Stimulated activated CD8-positive, alpha-beta memory T cell treated with anti-CD3 and anti-CD28 coated beads, Interleukin-7, amount 100 ng/mL, for 1 hour (primary cell): ENCODE measurements at places on chromosomes 7 and 10.

GRCh38 chr10:905503-905902 lies 26.0 kb downstream of the LARP4B start:
- DNase-seq, result no peak

DNA sequence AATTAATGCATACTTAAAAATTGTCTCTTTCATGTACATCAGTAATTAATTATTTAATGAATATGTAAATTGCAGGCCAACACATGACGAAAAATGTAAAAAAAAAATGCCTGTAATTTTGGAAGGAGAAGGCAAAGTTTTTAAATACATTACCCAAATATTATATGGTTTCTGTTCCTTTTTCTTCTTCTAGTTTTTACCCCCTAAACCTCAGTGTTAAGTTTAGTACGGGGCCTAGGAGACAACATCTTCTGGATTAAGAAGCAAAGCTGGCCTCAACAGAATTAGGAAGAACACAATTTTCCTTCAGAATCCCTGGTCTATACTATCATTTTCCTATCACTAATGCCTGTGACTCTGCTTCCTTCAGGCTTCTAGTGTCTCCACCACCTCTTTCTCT lies 459.3 kb upstream of the NRP1 start:
- no peak for DNase-seq

GRCh38 chr10:31820778-31821369 lies 107.8 kb downstream of the ARHGAP12 start:
- no peak for DNase-seq

DNA sequence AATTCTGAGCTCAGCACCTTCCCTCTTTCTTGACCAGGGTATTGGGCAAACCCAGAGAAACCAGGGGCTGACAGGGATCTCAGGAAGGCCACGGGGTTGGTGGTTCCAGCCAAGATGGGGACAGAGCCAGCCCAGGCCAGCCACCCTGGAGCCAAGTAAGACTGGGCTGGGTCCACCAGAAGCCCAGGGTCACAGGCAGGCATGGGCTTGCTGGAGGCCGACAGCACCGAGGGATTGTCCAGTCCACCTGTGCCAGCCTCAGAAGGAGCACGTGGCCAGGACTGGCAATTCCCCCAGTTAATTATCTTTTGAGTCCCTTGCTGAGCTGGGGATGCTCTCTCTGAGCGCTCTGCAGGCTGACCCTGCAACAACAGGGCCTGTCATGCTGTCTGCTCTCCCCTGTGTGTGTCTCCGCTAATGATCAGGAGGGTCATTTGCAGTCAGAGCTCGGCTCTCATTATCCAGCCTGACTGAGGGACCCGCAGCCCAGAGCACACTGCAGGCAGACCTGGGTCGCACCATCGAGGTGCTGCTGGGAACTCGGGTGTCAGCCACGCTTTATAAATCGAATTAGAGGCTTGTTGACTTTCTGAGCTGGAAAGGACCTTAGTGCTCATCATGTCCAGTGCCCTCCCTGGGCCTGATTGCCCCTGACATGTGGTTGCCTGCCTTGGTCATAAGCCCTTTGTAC lies 69.5 kb upstream of the PPIF start:
- DNase-seq, result no peak

GRCh38 chr7:46622251-46622650 lies 701.2 kb upstream of the IGFBP3 start:
- no peak for DNase-seq

DNA sequence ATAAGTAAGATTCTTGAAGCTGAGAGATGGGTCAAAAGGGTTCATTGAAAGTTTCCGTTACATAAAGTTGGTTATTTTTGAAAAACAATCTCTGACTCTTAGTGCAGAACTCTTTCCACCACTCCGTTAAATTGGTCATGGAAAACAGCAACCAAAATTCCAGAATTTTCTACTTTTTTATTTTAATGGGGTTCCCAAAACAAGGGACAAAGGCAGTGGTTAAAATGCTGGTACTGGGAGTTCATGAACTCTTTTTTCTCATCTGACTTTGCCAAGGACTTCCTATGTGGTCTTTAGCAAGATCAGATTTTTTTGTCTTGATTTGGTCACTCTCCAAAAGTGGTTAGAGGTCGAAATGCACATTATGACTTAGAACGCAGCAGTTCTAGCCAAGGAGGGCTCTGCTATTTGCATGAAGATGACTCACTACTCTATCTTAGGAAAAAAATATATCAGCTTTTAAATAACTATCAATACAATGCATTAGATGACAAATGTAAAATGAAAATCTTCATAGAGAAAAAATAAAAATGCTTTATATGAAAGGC lies 145.7 kb downstream of the REEP3 start:
- DNase-seq, result no peak

- DNase-seq, result no peak
Observed at GRCh38 chr7:25812086-25812850, 339.7 kb upstream of the NFE2L3 start.

- DNase-seq, result no peak
Observed at GRCh38 chr7:137386966-137387365, 43.4 kb upstream of the PTN start.

DNA sequence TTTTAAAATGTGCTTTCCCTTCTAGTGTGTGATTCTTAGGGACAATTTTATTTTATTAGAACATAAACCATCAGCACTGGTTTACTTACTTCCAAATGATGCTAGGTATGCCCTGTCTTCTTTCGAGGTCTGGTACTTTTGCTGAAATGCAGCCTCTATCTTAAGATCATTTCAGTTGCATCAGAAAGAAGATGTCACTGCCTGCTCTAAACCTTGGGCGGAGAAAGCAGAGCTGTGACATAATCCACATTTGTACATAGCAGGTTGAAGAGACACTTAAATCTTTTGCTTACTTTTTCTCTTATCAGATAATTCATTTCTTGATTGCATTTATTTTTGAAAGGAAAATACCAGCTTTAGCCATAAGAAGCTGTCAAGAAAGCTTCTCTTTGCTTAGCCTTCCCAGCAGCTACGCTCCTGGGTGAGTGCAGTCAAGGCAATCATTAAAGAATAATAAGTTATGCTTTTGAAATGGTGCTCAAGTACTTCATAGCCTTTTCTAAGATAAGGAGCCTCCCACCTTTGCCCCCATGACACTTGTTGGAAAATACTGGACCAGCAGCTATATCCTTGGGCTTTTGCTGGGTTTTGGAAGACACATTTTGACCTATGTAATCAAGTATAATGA lies 108.4 kb upstream of the SAMD8 start:
- DNase-seq, result no peak

DNA sequence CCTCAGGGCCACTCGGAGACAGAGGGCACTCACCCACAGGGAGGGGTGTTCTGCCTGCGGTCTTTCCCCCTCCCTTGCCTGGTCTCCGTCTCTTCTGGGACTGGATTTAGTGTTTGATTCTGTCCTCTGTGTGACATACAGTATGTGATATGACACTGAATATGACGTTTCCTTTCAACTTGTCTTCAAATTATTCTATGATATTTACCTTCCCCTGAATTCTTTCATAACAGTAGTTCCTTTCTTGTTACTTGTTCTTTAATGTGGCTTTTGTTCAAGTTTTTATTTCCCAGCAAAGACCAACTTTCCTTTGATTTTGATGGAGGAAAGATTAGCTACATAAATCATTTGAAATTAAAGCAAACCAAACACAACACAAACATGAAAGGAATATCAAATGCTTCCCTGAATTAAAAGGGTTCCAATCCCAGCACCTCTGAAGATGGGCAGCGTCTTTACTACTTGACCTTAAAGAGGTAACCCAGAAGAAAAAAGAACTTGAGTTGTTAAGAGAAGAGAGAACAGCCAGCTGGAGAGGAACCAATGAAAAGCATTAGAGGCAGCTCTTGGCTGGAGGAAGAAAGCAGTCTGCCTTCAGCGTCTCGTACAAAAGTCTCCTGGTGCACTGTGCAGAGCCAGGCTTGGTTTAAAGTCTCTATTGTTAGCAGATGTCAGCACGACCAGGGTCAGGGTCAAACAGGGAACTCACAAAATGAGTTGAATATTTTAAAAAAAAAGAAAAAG lies 18.3 kb upstream of the RHEB start:
- DNase-seq, result no peak

- DNase-seq, result no peak
Observed at GRCh38 chr7:74343281-74344131, 54.3 kb downstream of the CLIP2 start.
